Mesenteric fat pad (tissue), 1 donor: ENCODE measurements at places on chromosomes 6 and 20. TPM values are rescaled to one million over a fixed set of nuclear protein-coding genes. Genes with fewer than 3 reads are reported as not detected.

- no peak for DNase-seq
Observed at GRCh38 chr20:48910347-48910781, 11.1 kb upstream of the ARFGEF2 start.

DNA sequence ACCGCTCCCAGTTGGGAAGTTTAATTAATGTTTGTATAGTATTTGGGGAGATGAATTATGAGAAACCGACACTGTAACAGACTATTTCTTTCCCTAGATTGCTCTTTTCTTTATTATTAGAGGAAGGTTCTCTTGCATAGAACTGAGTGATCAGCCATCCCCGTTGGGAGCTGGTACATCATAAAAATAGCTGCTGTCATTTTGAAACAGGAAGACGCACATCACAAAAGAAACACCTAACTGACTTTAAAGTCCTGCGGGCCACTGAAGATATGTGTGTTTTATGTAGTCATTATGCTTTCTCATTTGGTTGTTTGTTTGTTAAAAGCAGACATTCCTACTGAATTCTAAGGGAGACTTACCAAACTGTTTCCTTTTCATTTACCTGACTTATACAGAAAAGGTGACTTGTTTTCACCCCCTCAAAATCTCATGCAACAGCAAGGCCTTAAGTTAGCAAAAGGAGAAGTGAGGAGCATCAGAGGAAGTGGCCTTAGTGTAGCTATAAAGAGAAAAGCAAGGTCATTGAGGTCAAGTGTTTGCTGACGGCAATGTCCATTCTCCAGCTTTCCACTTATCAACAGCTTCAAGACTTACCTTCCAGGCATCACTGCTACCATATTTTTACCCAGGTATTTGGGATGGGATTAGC is 91.0 kb downstream of the PKHD1 start:
- no peak for DNase-seq

DNA sequence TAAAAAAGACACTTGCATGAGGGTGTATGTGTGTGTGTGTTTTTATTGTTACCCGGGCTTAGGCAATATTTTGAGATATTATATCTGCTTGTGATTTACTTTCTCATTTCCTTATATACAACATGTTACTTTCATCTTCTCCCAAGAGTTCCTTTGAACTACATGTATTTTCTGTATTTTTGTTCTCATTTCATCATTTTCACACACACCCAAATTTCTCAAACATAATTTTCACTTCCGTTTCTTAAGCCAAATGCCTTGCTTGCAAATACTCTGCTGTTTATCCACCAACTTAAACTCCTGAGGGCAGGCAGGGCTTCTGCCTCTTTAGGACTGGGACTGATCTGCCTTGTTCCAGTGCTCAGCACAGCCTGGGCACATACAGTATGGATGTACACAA is 69.3 kb upstream of the FYN start:
- DNase-seq, result no peak

- DNase-seq, result no peak
Observed at GRCh38 chr20:60365882-60366281, 407.7 kb downstream of the CDH26 start.

Gene TP53TG5
- not detected for total RNA-seq

- DNase-seq, result no peak
Observed at GRCh38 chr6:41306187-41306854, 19.8 kb upstream of the TREM1 start.

- DNase-seq, result no peak
Observed at GRCh38 chr6:118700531-118700930, 49.1 kb upstream of the CEP85L start.

DNA sequence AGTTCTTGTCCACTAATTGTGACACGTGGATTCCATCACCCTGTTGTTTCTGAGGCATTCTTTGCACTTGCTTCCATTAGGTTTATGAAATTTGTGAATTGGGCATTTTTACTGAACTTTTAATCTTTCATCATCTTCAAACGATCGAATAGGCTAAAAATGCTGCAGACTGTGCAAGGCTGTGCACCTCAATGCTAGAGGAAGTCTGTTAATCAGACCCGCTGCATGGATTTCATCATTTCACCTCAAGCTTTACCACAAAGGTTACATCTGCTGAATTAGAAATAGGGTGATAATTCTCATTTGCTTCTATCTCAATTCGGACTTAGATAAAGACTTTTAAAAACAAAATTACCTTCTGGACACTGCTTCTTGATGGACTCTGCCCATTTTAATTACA is 27.8 kb upstream of the F13A1 start:
- no peak for DNase-seq

Gene REM1
- total RNA-seq, result 2.7 TPM

Gene DLK2
- total RNA-seq, result not detected

DNA sequence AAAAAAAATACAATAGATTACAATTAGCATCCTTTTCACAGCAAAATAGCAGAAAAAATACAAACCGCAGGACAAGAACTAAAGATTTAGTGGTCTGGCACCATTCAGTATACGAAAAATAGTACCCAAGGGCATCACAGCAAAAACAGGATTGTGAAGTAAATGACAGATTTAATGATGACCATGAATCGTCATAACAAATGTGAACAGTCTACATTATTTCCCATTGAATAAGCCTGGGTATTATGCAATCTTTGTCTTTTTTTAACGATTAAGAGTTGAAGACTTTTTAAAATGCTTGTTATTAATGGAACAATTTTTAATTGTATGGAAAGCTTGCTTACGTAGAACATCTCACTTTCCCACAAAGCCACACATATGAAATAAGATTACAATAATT is 432.8 kb downstream of the PKHD1 start:
- DNase-seq, result no peak

DNA sequence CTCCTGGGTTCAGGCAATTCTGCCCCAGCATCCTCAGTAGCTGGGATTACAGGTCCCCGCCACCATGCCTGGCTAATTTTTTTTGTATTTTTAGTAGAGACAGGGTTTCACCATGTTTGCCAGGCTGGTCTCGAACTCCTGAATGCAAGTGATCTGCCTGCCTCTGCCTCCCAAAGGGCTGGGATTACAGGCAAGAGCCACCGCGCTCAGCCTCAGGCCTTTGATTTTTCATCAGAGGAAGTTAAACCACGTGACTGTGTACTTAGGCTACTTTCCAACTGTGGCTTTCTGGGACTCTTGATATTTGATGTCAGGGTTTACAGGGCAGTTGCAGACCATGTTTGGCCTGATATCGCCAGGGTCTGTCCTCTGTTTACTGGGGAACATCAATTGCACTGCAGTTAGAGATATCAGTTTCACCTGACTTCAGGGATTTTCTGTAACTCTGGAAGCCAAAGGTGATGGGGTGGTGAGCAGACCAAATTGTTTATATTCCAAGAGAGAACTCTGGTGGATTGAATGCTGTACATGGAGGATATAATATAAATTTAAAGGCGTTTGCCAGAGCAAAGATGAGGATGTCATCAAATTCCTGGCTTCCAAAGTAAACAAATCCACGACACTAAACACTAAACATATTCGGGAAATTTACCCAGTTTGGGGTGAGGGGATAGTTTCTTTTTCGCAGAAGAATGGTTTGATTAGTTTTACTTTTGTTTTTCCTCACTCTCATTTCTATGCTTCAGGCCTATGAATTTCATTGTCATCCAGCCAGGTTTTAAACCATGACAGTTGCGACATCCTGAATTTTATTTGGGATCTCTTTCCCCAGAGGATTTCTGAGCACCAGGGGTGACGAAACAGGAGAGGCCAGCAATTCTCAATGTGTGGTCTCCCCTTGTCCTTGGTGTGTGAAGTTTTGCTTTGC is 4.2 kb downstream of the PSMF1 start:
- DNase-seq, result no peak
